ENCODE measurements at places on chromosomes 7 and 10.

DNA sequence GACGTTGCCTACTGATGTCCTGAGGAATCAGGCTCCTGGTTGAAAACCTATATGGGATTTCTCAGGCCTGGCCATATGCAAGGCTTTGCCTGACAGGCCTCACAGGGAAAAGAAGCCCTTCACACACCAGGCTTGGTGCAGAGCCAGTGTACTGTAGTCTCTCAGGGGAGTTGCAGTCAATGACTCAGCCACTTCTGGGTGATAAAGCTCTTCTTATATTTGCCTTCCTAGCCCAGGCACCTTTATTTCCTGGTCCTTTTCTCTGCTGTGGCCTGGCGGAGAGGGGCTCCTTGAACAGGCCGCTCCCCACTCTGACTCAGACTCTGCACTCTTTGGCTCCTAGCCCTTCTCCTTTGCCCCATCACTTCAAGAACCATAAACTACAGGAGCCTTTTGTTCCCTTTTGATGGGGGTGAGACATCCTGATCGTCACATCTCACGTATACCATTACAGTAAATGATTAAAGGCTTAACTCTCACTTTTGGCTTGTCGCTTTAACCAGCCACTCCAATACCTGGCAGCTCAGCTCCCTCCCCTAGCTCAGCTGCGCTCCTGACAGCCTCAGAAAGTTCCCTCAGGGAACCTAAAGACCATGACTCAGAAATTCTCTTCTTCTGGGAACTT lies 33.5 kb downstream of the DPY19L1 start:
- no peak for DNase-seq

GRCh38 chr10:103793920-103794883 lies 61.2 kb downstream of the SH3PXD2A start:
- DNase-seq: no peak

DNA sequence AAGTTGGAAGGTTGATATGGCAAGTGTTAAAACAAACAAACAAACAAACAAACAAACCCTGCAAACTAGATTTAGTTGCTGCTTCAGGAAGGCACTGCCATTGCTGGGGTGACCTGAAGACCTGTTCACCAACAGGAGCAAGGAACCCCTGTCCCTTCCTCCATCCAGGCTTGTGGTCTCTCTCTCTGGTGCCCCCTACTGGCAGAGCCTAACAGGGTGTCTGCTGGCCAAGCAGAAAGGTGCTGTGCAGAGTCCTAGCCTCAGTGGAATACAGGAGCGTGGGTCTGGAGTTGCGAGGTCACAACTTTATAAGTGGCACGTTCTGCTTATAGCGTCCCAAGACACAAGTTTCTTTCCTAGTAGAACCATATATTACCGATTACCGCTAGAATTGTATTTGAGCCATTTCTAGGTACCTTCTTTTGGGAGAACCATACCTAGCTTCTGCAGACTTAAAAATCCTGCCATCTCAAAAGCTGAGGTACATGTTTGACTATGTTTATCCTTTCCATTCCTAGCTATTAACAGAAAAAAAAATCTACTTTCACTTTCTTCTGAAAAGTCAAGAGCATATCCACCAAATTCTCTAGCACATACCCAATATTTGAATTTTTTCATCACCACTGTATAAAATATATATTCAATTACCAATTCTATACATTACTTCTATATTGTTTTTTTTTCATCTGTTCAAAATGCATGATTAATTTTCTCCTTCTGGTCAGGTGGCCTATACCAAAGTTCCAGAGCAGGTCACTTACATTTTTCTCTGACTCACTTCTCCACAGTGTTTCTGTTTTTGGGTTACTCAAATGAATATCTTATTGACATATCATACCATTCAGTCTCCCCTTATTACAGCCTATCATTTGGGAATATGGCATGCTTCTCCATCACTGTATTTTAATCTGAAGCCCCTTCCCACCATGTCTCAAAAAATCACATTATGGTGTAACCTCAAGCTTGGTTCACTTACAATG lies 29.1 kb upstream of the CALD1 start:
- DNase-seq: peak; percentile 75

DNA sequence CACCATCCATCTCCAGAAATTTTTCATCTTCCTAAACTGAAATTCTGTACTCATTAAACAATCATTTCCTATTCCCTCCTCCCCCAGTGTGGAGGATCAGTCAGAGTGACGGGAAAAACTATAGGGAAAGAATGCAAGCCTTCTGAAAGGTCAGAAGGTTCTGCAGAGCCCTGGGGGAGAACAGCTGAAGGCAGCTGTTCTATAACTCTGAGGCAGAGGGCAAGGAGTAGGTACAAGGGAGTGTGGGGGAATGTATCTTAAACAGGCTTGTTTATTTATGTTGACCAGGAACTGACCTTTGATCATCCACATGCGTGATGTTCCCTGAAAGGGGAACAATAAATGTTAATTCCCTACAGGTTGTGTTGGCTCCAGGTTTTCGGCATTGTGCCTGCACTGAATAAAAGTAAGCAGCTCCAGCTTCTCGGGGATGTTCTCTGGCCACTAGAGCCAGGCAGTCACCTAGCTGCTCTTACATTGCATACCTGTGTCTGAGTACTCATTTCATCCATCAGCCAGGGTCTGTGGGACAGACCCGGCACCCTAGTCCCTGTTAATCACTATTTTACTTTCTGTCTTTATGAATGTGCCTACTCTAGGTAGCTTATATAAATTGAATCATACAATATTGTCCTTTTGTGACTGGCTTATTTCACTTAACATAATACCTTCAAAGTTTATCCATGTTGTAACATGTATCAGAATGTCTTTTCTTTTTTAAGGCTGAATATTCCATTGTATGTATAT lies 5.8 kb downstream of the IFIT1 start:
- DNase-seq: no peak

DNA sequence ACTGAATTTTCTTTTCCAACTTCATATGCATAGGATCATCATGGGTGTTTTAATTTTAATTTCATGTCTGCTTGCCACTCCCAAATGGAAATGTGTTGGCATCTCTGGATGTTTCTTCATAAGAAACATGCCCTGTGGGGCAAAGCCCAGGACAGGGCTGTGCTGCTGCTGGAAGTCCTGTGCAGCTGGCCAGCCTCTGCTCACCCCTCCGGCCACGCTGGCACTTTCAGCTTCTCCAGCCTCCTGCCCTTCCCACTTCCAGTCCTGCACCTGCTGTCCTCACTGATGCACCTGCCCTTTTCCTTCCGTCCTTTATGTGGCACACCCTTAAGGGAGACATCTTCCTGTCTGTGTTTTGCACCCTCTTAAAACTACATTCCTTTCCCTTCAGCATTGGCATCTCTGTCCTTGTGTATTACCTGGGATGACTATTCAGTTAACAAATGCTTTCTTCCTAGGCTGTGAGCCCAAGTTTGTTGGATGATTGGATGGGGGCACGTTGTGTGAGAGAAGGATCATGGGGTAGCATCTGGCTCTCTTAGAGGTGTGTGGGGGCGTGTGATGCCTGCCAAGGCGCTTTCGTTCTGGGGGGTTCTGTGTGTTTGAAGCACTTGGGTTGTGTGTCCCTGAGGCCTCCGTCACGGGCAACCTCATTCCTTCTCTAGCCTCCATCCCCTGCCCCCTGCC lies 56.8 kb downstream of the TCF7L2 start:
- DNase-seq: no peak

DNA sequence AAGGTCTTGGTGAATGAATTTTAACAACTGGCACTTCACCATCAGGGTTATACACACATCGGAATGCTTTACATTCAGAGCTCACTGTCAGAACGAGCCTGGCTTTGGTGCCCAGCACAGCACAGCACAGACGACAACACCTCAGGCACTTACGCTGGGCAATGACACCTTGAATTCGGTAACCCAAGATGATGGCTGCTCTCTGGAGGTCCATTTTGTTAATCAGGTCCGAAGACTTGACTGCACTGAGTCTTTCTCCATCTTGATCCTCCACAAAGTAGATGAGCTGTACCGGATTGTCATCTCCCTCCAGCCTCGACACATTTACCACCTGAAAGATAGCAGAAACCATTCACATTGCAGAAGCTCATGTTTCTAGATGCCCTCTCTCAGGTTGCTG lies 82.4 kb downstream of the KIAA1549 start:
- DNase-seq: no peak

- no peak for DNase-seq
These were observed 558.2 kb upstream of the PFKP start for GRCh38 chr10:2509081-2509531.

Measured in NAMALWA (cell line).